ENCODE measurements at places on chromosomes 13 and 19.

DNA sequence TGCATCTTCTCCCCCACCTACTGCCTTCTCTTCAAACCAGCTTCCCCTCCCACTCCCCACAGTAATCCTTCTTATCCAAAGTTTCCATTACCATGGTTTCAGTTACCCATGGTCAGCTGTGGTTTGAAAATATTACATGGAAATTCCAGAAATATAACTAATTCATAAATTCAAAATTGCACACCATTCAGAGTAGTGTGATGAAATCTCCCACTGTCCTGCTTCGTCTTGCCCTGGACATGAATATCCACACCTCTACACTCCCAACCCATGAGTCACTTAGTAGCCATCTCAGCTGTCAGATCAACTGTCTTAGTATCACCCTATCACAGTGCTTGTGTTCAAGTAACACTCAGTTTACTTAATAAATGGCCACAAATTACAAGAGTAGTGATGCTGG lies 3.8 kb upstream of the KCTD12 start:
- DNase-seq = no peak

DNA sequence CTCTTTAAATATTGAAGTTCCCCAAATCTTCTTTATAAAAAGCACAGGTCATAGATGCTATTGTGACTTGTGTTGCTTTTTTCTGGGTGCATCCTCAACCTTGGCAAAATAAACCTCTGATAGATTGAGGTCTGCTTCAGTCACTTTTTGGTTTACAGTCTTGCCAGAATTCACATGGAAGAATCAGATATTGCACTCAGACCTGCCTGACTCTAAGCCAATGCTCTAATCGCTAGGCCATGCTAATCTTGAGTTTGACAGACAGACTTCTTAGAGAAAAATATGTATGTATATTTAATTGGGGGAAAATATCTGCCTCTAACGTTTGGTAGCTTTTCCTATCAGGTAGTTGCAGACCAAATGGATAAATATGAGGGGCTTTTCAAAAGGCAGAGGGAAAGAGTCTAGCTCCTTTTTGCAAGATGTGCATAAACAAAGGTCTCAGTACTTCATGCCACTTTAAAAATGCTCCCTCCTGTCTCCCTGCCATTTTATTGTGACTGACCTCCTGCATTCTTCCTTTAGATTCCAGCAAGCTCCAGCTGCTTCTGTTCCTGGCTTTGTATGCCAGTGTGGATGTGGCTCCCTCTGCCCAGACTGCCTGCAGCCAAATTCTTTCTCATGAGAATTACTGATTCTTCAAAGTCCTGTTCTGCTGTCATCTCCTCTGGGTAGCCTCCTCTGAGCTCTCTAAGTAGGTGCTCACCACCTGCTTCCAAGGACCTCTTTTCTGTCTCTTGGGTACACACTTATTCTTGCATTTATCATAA lies 42.4 kb upstream of the RFC3 start:
- no peak for DNase-seq

DNA sequence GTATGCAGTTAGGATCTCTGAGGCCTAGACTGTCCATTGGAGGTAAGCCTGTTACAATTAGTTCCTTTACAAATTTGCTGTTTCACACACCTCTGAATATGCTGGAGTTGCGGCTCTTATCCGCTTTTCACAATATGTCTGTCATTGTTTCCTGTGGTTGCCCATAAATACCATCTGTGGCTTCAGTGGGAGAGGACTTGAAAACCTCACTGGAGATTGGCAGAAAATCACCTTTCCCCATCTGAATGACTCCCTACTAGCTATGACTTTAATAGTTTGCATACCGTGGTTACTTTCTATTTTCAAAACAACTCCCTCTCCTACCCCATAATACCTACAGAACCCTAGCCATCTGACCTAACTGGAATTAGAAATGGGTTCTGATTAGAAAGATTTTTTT lies 454.3 kb downstream of the PCDH17 start:
- peak; percentile 49 for DNase-seq

DNA sequence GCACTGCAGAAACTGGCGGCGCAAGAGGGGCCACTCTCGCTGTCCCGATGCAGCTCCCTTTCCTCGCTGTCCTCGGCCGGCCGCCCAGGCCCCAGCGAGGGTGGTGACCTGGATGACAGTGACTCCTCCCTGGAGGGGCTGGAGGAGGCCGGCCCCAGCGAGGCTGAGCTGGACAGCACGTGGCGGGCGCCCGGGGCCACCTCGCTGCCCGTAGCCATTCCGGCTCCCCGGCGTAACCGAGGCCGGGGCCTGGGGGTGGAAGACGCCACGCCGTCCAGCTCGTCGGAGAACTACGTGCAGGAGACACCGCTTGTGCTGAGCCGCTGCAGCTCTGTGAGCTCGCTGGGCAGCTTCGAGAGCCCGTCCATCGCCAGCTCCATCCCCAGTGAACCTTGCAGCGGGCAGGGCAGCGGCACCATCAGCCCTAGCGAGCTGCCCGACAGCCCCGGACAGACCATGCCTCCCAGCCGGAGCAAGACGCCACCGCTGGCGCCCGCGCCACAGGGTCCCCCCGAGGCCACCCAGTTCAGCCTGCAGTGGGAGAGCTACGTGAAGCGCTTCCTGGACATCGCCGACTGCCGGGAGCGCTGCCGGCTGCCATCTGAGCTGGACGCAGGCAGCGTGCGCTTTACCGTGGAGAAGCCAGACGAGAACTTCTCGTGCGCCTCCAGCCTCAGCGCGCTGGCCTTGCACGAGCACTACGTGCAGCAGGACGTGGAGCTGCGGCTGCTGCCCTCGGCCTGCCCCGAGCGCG lies 12.4 kb downstream of the C19orf25 start:
- DNase-seq = no peak

GRCh38 chr19:36152352-36153091 lies at the start of gene COX7A1:
COX7A1 (minus strand) TSS chr19:36152447; CDS start chr19:36152407, 40 bp downstream.
- no peak for DNase-seq

DNA sequence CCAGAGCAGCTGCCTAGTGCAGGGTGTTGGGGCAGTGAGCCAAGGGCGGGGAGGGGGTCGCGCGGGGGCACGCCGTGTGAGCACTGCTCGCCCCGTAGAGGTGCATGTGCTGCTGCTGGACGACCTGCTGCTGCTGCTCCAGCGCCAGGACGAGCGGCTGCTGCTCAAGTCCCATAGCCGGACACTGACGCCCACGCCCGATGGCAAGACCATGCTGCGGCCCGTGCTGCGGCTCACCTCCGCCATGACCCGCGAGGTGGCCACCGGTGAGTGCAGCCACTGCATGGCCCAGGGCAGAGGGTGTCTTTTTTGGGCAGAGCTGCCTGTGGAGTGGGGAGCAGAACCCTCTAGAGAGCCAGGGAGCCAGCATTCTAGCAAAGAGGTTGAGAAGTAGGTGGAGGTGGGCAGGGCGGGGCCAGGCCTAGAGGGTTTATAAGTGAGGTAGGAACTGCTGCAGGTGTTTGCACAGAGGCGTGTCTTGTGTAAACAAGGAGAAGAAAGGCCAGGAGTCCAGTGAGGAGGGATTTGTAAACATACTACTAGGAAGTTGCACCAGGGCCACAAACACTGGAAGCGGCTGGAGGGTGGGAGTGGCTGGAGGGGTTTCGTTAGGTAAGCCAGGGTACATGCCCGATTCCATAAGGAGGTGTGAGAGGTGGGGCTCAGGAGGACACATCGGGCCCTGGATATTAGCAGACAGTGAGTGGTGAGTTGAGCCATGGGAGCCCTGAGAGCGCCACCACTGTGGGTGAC lies 21.3 kb downstream of the ARHGEF1 start:
- no peak for DNase-seq

DNA sequence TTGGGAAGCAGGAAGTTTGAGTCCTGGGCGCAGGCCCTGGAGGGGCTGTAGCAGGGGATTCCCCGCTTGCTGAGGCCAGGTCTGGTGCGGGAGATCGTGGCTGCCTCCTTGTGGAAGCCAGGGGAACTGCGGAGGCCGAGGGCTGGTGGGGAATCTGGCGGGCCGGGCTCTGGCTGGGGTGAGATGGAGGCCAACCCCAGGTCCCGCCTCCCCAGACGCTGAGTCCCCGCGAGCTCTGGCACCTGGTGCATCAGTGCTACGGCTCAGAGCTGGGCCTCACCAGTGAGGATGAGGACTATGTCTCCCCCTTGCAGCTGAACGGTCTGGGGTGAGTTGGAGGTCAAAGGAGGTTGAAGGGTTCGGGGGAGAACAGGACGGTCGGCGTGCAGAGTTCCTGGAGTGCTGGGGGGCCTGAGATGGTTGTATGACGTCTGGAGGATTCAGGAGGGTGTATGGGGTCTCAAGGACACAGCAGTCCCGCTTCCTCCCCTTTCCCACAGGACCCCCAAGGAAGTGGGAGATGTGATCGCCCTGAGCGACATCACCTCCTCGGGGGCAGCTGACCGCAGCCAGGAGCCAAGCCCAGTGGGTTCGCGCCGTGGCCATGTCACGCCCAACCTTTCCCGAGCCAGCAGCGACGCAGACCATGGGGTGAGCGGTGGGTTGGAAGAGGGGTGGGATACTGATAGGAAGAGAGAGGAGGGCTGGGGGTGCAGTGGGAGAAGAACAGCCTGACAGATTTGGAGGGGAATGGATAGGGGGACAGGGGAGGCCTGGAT lies 13.1 kb downstream of the GRAMD1A start:
- peak; percentile 20 for DNase-seq

DNA sequence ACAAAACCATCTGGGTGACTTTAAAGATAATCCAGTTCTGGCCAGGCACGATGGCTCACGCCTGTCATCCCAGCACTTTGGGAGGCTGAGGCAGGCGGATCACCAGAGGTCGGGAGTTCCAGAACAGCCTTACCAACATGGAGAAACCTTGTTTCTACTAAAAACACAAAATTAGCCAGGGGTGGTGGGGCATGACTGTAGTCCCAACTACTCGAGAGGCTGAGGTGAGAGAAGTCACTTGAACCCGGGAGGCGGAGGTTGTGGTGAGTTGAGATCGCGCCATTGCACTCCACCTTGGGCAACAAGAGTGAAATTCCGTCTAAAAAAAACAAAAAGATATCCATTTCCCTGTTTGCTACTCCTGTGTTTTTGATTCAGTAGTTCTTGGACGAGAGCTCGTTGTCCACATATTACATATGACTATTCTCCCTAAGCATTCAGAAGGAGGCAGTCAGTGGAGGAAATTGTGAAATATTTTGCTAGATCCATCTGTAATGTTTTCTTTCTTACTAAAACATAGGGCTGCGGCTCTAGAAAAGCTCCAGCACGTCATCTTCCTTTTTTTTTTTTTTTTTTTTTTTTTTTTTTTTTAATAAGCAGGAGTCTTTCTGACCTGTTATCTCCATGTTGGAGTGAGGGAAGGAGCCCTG lies 33.6 kb downstream of the ZNF701 start:
- DNase-seq = no peak

DNA sequence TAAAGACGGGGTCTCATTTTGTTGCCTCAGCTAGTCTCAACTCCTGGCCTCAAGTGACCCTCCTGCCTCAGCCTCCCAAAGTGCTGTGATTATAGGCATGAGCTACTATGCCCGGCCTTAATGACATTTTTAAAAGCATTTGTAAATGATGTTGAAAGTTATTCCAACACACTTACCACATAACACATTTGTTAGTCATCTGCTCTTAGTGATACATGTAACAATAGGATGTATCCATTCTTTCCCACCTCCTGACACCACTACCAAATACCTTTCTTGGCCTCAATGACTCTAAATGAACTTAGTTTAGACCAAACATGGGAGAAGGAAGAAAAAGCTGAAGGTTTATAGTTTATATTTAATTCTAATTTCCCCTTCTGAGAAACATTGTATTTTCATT lies 59.8 kb upstream of the MEDAG start:
- no peak for DNase-seq

DNA sequence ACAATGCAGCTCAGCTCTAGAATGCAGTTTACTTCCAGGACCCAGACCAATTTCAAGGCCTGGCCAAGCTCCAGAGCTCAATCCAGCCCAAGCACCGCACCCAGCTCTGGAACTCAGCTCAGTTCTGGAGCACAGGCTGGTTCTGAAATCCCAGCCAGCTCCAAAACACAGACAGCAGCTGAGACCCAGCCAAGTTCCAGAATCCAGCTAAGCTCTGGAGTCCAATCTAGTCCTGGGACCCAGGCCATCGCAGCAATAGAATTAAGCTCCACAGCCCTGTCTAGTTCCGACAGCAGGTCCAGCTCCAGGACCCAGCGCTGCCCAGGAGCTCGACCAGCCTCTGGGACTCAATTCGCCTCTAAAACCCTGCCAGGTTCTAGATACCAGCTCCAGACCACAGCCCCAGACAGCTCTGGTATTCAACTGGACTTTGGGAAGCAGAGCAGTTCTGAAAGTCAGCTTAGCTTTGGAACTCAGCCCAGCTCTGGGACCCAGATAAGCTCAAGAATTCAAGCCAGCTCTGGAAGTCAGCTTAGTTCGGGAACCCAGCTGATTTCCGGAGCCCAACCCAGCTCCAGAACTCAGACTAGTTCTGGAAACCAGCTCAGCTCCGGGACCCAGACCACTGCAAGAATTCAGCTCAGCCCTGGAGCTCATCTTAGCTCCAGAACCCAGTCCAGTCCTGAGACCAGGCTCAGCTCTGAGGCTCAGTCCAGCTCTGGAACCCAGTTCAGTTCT lies 6.8 kb downstream of the GIPC3 start:
- no peak for DNase-seq

DNA sequence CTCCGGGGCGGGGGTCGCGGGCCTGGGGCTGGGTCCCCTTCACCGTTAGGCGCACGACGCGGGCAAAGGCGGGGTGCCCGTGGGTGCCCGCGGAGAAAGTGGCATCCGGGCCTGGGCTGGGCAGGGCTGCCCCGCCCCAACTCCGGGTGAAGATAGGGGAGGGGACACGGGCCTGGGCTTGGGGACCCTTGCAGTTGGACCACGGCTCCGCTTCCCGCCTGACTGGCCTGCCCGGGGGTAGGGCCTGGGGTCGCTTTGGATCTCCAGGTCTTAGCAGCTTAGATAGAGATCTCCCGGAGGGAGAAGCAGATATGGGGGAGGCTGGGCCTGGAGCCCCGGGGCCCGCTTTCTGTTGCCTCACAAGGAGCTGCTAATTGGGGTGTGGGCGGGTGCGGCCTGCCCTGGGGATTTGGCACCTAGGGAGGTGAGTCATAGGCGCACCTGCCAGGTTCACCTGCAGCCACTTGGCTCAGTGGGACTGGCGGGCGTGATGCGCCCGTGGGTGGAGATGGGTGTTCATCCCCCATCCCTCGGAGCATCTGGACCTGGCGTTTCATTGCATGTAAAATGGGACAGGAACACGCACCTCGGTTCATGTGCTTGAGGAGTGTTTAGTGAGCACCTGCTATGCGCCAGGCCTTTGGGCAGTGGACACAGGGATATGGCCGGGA lies 585 bp downstream of the MAP1S start:
- no peak for DNase-seq

DNA sequence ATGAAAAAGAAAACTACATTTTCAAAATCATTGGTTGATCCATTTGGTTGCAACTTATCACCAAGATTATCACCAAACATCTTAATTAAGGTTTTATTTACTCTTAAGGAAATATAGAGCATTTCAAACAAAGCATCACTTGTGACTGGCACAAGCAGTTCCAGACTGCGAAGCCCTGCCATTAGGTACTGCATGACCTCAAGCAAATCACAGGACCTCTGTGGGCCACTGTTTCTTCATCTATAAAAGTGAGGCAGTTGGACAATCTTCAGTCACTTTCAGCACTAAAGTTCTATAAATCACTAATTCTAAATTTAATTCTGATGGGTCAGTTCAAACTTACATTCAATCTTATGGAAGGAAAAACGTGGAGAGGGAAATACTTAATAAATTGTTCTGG lies 2.0 kb downstream of the ELF1 start:
- DNase-seq = no peak
